ENCODE measurements at places on chromosomes 2 and 18.

GRCh38 chr2:18740474-18740881, 151.1 kb upstream of the NT5C1B start:
- DNase-seq = no peak

DNA sequence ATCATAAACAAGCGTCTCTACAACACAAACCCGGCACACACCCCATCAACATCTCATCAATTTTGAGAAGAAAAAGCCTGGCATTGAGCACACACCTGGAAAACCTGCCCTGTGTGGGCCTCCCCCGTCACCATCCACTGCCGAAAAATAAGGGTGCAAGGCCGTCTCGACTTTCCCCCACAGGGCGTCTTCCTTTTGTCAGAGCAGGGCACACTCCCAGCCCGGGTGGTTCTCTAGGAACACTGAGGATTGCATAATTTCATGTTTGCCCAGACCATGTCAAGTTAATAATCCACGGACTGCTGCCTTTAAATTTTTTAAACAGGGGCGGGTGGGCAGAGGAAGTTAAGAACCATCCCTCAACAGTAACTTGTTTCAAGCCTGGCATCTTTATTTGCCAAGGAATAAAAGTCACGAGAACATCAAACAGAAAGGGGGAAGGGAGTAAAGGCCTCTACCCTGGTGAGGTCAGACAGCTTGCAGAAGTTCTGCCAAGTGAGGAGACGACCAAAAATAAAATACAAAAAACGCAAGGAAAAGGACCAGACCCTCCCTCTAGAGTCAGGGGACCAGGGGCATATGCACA, 2.1 kb downstream of the TFCP2L1 start:
- DNase-seq = no peak

GRCh38 chr2:128466376-128466775, 147.7 kb upstream of the HS6ST1 start:
- no peak for DNase-seq

DNA sequence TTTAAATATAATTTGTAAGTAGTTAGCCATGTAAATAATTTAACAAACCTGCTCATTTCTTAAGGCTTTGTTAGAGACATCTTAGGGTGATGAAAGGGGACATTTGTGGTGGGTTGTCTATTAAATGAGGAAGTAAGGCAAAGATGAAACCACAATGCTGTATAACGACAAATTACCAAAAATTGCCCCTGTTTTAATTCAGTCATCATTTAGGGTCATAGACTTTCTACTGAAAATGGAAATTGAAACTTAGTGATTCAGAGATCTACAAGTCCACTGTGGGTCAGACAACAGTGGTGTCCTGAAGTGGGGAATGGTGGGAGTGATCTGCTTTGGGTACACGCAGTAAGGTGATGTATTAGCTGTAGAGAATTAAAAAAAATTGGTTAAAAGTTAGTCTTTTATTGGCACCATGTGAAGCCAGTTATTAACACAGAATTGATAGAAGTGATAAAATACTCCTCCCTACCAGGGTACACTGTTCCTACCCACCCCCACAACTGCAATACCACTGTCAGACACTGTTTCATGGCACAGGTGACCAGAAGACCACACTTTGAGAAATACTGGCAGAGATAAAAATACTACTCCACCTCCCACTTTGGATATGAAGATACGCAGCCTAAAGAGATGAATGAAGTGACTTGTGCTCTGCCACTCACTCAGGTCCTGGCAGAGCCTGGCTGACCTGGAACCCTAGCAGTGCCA, 13.4 kb downstream of the CERS6 start:
- DNase-seq = no peak

DNA sequence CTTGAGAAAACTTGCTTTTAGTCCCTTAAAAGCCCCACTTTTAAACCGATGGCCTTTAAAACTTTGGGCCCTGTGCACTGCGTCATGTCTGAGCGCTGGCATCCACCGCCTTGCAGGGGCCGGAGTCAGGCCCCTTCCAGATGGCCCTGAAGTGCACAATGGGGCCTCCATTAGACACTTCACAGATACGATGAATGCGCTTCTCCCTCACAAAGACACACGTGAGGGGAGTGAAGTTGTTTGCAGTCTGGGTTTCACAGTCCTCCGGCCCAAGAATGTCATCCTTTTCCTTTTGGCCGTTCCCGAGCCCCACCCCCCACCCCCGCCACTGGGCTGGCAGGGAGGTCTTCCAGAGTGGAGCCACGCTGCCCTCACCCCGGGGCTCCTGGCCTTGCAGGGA, 415.1 kb upstream of the SALL3 start:
- no peak for DNase-seq

DNA sequence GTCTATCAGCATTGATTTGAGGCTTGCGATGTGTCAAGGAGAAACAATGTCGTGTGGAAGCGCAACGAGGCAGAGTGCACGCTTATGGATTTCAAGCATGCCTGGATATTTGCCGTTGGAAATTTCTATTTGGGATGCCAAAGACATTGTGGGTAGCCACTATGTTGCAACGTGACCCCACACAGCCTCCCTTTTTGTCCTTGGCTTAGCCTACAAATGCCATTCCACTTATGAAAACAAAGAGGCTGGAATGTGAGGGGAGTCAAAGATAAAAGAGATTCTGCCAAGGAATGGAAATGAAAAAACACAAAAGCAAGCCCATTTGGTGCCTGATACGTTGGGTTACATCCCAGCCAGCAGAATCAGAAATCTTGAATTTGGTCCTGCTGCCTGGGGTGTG, 721.2 kb downstream of the GALR1 start:
- DNase-seq = peak; percentile 41
